ENCODE measurements at places on chromosomes 1 and 21.
A peak's percentile ranks its signal among the peaks of the same experiment; 100 is the strongest.

DNA sequence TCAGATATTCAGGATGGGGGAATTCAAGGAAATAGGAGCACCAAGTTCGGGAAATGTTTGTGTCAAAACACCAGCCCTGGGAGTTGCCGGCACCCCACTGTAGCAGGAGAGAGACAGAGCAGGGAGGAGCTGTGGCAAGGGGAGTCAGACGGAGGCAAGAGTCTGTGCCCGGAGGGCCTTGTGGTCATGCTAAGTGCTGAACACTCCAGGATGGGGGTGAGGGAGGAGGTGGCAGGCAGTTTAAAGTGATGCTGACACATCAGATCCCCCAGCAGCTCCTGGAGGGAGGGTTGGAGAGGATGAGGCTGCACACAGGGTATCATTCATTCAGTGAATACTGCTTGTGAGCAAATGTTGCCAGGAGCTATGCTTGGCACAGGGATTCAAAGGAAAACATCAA is 150.3 kb upstream of the ETV3 start:
- no peak for DNase-seq

DNA sequence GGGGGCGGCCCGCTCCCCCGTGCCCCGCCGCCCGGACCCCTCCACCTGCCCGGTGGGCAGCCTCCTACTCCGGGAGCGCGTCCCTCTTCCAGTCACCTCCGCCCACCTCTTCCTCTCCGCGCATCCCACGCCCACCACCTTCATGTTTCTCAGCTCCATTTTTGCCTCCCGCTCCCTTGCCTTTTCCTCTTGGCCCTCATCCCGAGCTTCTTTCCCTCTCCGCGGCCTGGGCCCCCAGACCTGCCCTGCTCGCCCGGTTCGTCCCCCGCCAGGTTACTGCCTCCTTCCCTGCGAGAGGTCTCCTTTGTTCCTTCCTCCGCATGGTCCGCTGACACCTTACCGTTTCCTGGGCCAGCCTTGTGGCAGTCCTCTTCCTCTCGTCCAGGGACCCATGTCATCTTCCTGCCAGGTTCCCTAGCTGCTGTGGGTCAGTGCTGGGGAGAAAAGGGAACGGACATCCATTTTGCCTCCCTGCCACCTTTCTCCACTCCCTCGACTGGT is 563 bp downstream of the QSOX1 start:
- DNase-seq, result no peak

GRCh38 chr1:209207126-209207700 is 376.3 kb upstream of the CAMK1G start:
- no peak for DNase-seq

DNA sequence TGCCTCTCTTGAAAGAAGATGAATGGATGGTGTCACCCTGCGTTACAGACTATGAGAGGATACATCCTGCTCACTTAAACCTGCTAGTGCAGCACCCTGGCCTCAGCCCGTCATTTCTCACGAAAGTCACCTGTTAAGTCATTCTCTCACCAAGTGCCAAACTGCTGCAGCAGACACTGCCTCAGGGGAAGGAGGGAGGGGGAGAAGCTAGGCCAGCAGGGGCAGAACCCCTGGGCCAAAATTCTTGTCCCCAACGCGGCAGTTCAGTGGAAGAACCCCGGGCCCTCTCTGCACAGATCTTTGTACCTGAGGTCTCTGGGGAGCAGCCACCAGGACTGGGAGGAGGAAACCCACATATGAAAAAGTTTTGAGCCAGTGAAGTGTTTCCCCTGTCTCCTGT is 37.6 kb downstream of the SYT6 start:
- DNase-seq, result no peak

DNA sequence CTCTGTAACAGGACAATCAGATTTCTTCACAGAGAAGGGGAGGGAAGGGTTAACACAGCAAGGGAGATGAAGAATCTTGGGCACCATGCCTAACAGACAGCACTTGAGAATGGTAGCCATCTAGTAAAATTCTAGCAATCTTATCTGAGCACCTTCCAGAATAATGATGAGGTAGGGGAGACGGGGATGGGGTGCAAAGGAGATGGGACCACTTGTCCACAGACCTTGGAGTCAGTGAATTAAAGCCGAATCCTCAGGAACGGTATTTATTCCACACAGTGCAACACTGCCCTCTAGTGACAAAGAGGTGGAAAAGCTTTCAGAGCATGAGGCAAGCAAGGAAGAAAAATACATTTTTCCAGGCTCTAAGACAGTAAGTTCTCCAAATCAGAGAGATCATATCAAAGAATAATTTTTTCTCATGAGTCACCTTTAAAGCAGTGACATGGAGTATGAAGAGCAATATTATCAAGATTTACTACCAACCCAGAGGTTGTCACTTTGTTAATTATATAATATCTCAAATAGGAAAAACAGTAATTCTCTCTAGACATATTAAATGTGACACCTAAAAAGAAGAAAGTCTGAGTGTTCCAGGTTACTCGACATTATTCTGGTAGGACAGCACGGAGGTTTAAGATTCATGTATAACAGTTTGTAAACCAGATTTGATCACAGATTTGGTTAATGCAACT is 43.3 kb upstream of the LPAR3 start:
- DNase-seq, result no peak

DNA sequence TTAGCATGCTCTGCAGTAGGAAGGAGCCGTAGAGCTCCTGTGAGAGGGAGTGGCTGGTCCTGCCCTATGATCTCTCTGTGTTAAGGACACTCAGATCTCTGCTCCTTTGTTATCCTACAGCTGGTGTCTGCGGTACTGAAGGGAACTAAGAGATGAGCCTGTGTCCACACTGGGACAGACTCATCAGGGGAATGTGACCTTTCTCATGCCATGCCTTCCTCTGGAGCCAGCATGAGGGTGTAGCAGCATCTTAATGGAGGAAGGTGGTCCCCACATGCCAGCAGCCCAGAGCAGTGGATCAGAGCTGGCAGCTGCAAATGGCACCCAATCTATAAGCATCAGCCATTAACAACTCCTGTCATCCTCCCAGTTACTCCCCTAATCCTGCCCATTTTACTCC is 24.7 kb upstream of the GUCA2B start:
- DNase-seq, result no peak

DNA sequence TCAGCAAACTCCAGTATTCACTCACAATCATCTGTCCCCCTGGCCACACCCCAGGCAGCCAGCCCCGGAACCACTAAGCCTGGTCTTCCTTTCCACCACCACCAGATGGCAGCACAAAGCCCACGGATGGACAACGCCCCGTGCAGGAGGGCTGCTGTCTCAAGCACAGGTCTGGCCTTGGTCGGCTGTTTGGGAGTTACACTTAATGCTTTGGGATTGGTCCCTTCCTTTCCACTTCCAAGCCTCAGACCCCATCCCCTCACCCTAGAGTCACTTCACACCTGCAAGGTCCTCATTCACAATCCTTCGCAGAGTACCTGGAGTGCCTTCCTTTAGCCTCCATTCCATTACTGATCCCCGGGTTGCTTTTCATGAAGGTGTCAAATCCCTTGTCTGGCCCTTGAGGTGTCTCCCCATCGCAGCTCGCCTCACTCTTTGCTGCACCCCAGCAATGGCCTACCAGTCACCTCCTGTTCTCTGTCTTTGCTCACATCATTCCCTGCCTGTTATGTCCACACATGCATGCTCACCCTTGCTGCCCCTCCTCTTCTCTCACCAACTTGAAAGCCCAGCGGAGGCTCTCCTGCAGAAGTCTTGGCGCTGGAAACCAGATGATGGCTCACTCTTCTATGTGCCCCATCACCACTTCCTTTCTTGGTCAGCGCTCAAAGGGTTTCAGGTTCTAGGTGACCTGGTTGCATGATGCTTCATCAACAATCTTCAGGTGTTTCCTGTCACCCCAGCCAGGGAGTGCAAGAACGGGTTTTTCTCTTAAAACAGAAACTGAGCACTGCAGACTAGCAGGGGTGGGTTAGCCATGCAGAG is 24.9 kb upstream of the KCNA2 start:
- DNase-seq, result peak; percentile 78

GRCh38 chr21:35751171-35751570 is 309.2 kb downstream of the SETD4 start:
- no peak for DNase-seq
